ENCODE measurements at places on chromosomes 16 and 17.

GRCh38 chr16:86669937-86670749 lies 91.8 kb downstream of the FOXL1 start:
- DNase-seq = no peak

DNA sequence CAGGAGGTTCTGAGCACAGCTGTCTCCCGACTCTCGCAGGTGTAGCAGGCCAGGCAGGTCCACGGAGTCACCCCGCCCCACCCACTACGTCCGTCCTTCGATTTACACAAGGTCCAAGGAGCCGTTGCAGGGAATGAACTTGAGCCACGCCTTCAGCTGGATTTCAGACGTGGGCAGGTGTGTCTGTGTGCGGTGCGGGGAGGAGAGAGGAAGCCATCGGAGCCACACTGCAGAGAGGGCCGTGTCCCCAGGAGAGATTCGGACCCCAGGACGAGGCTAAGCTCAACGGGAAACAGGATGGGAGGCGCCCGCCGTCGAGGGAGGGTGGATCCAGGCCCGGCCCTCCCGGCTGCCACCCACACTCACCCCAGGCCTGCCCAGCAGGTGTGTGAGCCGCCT lies 50.3 kb downstream of the RPH3AL start:
- DNase-seq = no peak

DNA sequence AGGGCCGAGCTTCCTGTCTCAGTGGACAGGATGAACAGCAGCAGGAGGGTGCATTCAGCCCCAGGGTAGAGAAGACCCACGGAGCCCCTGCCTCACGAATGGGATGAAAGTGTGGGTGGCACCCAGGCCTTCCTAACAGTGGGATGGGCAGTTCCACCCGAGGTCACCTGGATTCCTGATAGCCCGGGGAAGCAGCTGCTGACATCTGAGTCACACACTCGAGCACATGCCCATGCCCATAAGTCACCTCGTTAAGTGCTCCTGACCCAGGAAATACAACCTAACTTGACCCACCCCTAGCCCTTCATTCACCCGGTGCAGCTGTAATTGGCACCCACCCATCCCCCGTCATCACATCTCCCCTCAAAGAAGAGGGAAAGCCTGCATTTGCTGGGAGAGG lies 85.3 kb upstream of the FOXF1 start:
- no peak for DNase-seq

- no peak for DNase-seq
Measured at GRCh38 chr16:72847187-72848027, 200.5 kb downstream of the ZFHX3 start.

DNA sequence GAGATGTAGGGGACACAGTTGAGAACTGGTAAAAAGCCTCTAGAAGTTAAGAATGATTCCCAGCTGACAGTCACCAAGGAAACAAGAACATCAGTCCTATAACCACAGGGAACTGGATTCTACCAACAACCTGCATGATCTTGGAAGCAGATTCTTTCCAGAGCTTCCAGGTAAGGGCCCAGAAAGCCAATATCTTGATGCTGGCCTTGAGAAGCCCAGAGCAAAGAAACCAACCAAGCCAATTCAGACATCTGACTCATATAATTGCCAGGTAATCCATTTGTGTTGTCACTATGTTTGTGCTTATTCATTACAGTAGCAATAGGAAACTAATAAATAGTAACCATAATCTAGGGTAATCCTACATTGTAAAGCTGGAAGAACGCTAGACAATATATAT lies 81.6 kb downstream of the CACNG1 start:
- no peak for DNase-seq

- DNase-seq = no peak
Measured at GRCh38 chr17:80224683-80225082, 4.5 kb downstream of the SLC26A11 start.

DNA sequence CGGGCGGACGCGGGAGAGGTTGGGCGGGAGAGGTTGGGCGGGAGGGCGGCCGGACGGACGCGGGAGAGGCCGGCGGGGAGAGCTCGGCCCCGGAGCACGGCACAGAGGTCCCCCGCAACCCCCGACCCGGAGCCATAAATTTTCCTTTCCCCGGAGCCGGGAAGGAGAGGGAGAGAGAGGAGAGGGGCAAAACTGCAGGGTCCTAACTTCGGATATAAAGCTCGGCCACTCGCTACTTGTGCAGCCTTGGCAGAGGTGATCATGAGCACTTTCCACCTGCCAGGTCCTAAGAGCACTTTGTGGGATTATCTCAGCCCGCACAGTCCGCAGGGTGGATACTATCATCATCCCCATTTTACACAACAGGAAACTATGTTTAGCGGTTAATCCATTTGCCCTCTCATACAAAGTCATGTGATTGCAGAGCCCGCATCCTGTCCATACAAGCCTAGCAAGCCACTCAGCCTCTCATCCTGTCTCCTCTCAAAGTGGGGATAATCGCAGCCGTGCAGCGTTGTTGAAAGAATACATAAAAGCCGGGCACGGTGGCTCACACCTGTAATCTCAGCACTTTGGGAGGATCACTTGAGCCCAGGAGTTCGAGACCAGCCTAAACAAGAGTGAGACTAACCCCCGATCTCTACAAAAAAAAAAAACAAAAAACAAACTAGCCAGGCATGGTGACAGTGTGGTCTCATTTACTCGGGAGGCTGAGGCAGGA lies 780 bp upstream of the DCAKD start:
- peak; percentile 77 for DNase-seq

GRCh38 chr16:7990626-7991260 lies 599.6 kb downstream of the TMEM114 start:
- DNase-seq = no peak

GRCh38 chr16:12431561-12431960 lies 372.1 kb downstream of the CPPED1 start:
- no peak for DNase-seq
